ENCODE measurements at places on chromosomes 7 and 10.

GRCh38 chr7:1503390-1503789 lies 799 bp downstream of the INTS1 start:
- H3K4me1 ChIP-seq = peaks cover 27% of the 10 kb centered on the region
- H3K4me3 ChIP-seq = peak overlapping the region; percentile 96
- DNase-seq = no peak
- H3K27me3 ChIP-seq = no peaks in the 10 kb centered on the region
- no peak overlapping the region for H3K27ac ChIP-seq

DNA sequence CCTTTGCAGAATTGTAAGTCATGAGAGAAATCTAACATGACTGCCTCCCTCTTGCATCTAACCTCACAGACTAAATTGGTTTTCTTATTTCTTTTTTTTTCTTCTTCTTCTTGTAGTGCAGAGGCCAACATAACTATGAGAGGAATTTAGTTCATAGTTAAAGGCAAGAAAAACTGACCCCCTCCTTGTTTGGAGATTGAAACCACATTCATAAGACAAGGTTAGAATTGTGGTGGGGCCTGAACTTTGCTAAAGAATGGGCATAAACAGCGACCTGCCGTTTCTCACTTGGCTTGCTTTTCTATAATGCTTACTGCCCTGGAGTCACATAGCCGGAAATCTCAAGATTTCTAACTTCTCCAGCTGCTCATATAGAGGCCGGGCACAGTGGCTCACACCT lies 2.4 kb upstream of the POLM start:
- H3K4me1 ChIP-seq = peaks cover 44% of the 10 kb centered on the region
- H3K36me3 ChIP-seq = peaks cover 14% of the 10 kb centered on the region
- H3K27ac ChIP-seq = peak overlapping the region; percentile 89

DNA sequence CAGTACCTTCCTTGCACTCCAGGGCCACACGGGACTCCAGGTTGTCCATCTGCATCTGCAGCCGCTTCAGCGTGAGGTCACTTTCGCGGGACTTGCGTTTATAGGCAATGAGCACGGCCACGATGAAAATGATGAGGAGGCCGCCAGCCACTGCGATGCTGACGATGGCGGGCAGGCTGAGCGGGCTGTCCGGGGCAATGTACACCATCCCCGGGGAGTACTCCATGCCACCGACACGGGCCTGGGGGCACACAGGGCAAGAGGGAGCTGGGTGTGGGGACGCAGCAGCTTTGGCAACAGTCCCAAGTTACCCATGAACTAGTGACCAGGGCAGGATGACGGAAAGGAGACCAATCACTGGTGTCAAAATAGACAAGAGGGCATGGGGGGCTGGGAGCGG lies 396.6 kb downstream of the PLXNA4 start:
- no peaks in the 10 kb centered on the region for H3K36me3 ChIP-seq
- DNase-seq = no peak
- no peak overlapping the region for H3K27ac ChIP-seq
- no peaks in the 10 kb centered on the region for H3K4me1 ChIP-seq
- H3K27me3 ChIP-seq = no peaks in the 10 kb centered on the region

DNA sequence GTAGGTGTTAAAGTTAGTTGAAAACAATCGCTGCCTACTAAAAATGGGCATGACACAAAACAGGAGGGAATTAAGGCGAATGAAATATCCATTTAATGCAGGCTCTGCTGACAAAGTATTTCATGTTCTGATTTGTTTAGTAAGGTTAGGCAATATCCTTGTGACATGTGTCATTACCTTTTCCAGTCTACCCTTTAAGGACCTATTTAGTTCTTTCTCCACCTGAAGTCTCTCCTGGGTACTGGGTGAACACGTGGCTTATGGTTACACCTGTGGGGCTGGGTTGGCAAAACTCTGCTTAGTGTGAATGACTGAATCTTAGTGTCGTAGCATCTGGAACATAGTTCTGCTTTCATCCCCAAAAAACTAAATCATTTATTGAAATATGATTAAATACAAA lies 313.5 kb downstream of the CCDC3 start:
- H3K27ac ChIP-seq = no peak overlapping the region
- no peaks in the 10 kb centered on the region for H3K36me3 ChIP-seq
- no peaks in the 10 kb centered on the region for H3K4me1 ChIP-seq

DNA sequence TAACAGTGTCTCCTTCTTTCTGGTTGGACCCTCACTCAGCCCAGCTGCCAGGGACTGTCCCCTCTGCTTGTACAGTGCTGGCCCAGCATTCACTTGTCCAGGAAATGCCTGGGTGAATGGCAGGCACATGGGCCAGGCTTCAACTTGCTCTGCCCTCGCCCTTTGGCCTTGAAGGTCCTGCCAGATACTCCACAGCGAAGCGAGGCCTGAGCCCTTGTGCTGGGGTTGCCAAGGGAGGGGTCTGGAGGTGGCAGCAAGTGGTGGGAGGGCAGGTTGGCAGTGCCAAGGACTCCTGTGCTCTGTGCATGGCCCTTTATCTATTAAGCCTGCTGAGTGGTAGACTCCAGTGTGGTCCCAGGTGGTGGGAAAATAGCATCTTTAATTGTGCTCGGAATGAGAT lies 75.7 kb downstream of the CDH23 start:
- H3K27me3 ChIP-seq = peaks cover 44% of the 10 kb centered on the region
- H3K36me3 ChIP-seq = no peaks in the 10 kb centered on the region
- H3K4me1 ChIP-seq = no peaks in the 10 kb centered on the region
- DNase-seq = no peak
- no peak overlapping the region for H3K4me3 ChIP-seq
- H3K27ac ChIP-seq = no peak overlapping the region

- DNase-seq = no peak
- no peak overlapping the region for H3K27ac ChIP-seq
- H3K4me1 ChIP-seq = no peaks in the 10 kb centered on the region
Observed at GRCh38 chr7:128125816-128126215, 94.6 kb upstream of the LRRC4 start.

DNA sequence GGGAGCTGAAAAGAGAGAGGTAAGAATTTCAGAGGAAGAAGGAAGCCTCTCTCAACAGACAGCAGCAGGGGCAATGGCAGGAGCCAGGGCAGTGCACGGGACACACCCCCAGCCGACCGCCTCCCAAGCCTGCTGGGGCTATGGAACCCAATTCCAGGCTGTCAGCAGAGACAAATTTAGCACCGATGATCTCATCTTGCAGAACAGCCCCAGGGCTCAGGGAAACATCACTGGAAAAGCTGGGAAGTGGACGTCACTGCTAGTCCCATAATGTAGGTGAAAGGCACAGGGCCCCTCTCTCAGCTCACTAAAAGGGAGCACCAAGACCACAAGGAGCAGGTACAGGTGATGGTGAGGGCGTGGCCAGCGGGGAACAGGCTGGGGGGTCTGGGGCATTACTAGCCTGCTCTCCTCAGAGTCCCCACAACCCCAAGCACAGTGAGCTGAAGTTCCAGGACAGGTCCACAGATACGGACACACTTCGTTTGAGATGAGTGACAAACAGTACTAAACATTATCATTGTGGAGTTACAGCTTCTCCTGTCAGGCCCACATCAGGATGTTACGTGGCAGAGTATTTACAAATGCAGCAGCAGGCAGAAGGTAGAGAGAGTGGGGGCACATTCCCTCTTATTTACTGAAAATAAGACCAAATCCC lies 103.7 kb downstream of the PLXNA4 start:
- H3K36me3 ChIP-seq = no peaks in the 10 kb centered on the region
- no peaks in the 10 kb centered on the region for H3K4me1 ChIP-seq
- DNase-seq = peak; percentile 56
- H3K27ac ChIP-seq = no peak overlapping the region

DNA sequence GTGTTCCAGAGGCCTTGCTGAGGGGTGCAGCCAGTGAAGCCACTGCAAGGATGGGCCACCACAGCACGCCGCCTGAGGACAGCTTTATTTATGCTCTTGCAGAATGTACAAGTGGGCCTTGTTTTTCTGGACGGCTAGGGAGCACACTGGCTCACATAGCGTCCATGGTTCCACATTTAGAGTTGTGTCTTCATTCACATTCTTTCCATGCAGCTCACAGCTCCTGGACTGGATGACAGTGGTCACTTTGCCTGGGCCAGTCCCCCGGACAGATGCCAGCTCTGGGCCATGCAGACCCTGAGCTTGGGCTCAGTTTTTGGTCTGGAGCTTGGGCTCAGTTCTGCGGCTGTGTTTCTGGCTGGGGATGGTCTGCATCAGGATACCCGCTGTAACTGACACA lies 2.6 kb upstream of the C10orf71 start:
- no peak for DNase-seq
- no peak overlapping the region for H3K4me3 ChIP-seq
- peaks cover 44% of the 10 kb centered on the region for H3K27me3 ChIP-seq
- no peaks in the 10 kb centered on the region for H3K36me3 ChIP-seq
- H3K4me1 ChIP-seq = no peaks in the 10 kb centered on the region
- H3K27ac ChIP-seq = no peak overlapping the region

DNA sequence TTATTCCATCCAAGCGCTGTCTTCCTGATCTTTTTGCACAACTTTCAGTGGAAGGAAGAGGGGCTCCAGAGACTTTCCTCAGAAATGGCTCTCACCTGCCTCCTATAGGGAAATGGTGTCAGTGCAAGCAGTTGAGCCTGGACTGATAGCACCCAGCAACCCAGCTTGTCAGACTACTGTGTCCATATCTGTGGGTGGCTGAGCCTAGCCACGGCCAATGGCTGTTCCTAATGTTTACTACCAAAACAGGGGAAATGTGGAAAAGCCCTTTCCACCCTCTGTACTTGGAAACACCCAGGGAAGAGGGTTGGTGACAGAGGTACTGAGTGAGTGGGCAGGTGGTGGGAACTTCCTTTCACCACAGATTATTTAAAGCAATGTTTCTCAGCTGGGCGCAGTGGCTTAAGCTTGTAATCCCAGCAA lies 4.3 kb upstream of the YKT6 start:
- no peak overlapping the region for H3K27ac ChIP-seq
- peaks cover 10% of the 10 kb centered on the region for H3K4me1 ChIP-seq
- H3K36me3 ChIP-seq = no peaks in the 10 kb centered on the region
- no peak overlapping the region for H3K4me3 ChIP-seq
- H3K27me3 ChIP-seq = peaks cover 10% of the 10 kb centered on the region
- peak; percentile 69 for DNase-seq

GRCh38 chr10:100715445-100716385 lies 29.7 kb upstream of the PAX2 start:
- H3K4me3 ChIP-seq = no peak overlapping the region
- no peak for DNase-seq
- no peak overlapping the region for H3K27ac ChIP-seq
- H3K36me3 ChIP-seq = no peaks in the 10 kb centered on the region

Measured in mesenchymal stem cell (in vitro differentiated cells and primary cell).